Umbilical cord (tissue), 2 donors: ENCODE measurements at places on chromosomes 1 and 21.

- DNase-seq: no peak
These were observed 410.1 kb upstream of the PLXNA2 start for GRCh38 chr1:208654241-208654640.

- DNase-seq: peak; percentile 72
These were observed 259.8 kb downstream of the LMO4 start for GRCh38 chr1:87588495-87588894.

- DNase-seq: no peak
These were observed 69.9 kb upstream of the IGSF21 start for GRCh38 chr1:18037651-18038050.

DNA sequence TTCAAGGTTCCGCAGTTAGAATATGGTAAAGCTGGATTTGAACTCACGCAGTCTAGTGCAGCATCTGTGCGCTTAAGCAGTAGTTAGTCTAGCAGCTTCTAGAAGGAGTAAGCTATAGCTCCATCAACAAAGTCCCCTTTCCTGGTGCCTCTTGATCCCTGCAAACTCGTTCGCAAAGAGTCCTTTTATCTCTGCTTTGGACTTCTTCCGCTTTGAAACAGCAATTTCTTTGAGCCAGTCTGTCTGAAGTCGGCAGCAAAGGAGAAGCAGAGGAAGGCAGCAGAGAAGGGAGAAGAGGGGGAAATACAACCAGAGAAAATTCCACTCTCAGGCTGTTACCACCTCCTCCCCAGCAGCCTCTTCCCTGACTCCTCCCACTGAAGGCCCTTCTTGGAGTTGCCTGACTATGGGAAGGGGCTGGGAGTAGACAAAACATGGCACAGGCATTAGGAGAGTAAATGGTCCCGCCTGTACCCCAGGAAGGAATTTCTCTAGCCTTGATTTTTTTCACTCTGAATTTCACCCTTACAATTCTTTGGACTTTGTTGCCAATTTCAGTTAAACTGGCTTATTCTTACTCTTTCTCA is 25.9 kb downstream of the HSD3B2 start:
- DNase-seq: peak; percentile 76

DNA sequence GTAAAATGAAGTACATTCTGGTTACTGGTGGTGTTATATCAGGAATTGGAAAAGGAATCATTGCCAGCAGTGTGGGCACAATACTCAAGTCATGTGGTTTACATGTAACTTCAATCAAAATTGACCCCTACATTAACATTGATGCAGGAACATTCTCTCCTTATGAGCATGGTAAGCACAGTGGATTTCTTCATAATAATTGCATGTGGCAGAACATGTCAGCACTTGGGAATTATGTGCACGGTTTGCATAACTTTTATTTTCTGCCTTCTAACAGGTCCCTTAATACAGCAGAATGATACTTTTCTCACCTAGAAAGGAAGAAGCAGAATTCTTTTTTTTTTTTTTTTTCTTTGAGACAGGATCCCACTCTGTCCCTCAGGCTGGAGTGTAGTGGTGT is 3.8 kb downstream of the CTPS1 start:
- no peak for DNase-seq

GRCh38 chr1:188281921-188282320 is 1453.2 kb downstream of the PLA2G4A start:
- DNase-seq: peak; percentile 13

GRCh38 chr1:202247837-202248795 is 54.5 kb downstream of the LGR6 start:
- no peak for DNase-seq

GRCh38 chr1:15455522-15455921 is 1.0 kb upstream of the CELA2A start:
- DNase-seq: no peak

DNA sequence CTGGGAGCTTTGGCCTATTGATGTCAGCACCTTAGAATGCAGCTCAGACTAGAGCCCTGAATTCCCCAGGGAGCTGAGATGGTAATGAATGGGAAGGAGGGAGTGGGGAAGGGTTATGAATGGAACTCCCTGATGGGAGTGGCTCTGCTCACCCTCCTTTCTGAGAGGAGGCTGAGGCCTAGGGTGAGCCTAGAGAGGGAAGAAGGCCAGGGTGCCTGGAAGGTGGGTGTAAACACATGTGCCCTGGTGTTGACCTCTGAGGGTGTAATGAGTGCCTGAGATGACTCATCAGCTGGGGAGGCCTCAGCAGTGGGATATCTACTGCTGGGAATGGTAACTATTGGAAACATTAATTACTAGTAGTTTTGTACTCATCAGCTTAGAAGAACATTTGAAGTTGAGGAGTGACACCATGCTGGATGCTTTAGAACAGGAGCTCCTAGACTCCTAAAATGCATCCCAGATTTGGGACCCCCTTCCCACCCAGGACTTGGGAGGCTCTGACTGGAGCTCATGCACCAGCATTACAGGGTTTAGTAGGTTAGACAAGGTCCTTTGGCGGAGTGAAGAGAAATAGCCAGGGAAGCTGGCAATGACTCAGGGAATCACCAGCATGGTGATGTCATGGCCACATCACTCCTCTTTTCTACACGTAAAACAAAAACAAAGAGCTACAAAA is 16.0 kb upstream of the PIGV start:
- peak; percentile 73 for DNase-seq

GRCh38 chr1:53582211-53583020 is 123.2 kb downstream of the DMRTB1 start:
- no peak for DNase-seq

DNA sequence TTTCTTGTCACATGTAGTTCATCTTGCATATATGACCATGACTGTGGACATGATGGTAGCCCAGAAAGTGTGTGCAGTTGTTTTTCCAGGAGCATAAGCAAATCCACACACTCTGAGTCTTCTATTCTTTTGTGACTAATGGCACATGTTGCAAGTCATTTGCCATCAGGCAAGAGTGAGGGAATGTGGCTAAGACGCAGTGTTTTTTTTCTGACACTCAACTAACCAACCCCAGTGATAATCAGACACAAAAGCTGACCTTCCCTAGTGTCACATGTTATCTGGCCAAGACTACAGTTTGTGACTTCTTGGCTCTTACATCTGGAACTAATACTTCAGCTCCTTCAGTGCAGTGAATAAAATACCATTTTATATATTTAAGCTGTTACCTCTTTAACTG is 108.8 kb downstream of the ITSN1 start:
- no peak for DNase-seq

DNA sequence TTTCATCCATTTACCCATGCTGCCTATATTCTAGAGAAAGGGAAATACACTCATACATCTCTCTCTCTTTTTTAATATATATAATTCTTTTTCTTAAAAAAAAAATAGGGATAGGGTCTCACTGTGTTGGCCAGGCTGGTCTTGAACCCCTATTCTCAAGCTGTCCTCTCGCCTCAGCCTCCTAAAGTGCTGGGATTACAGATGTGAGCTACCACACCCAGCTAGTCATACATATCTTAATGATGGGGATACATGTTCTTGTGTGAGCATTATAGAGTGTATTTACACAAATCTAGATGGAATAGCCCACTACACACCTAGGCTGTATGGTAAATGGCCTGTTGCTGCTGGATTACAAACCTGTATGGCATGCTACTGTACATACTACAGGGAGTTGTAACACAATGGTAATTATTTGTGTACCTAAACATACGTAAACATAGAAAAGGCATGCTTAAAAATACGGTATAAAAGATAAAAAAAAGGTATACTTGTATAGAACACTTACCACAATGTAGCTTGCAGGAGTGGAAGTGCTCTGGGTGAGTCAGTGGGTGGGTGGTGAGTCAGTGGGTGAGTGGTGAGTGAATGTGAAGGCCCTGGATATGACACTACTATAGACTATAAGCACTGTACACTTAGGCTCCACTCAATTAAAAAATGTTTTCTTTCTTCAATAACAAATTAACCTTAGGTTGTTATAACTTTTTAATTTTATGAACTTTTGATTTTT is 72.9 kb downstream of the IVNS1ABP start:
- DNase-seq: no peak

GRCh38 chr1:6585081-6585722 is 5.4 kb downstream of the ZBTB48 start:
- DNase-seq: no peak

DNA sequence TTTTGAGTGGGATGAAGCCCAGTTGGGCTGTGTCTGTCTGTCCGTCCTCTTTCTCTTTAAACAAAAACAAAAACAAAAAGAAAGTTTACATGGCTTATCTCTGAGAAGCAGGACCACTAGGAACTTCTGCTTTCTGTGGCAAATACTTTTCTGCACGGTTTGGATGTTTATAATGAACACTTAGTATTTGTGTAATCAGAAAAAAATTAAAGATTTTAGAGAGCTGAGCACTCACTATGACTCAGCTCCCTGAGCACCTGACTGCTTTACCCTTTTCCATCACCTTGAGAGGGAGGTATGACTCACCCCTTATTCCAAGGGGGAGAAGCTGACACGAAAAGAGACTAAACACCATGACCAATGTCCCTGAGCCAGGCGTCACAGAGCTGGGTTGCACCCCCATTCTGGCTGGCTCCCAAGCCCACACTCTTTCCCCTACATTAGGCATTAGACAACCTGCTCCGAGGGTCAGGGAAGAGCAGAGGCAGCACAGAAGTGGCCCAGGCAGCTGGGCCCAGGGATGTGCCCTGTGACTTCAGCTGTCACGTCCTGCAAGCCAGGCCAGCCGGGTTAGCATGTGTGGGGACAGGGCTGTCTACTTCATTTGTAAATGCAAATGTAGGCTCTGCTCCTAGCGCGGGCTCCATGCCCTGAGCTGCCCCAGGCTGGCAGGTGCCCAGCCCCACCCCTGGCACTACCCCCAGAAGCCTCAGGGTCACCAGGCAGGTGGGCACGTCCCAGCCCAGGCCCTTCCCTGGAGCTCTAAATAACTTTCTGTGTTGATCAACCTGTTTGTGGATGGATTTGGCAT is 30.4 kb downstream of the RAP1GAP start:
- DNase-seq: no peak

GRCh38 chr1:53599481-53599880 is 139.5 kb downstream of the GLIS1 start:
- no peak for DNase-seq

GRCh38 chr1:199399996-199400724 is 627.4 kb upstream of the NR5A2 start:
- no peak for DNase-seq

- DNase-seq: no peak
These were observed 116.0 kb downstream of the CASZ1 start for GRCh38 chr1:10680487-10680886.

DNA sequence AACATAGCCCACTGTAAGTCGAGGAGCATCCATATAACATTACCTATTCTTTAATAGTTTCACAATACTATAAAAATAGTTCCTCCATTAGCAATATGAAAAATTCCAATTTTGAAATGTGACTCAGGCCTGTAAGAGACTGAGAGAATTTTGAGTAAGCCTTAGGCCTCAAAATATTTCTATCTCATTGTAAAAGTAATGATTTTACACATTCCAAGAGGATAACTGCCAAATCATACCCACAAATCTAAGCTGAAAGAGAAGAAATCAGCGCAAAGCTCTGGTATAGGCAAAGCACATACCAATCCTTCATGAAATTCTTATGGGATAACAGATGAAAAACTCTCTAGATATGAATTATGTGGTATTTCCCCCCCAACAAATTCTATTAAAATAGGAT is 144.1 kb downstream of the CDC42BPA start:
- DNase-seq: peak; percentile 82

- peak; percentile 75 for DNase-seq
These were observed 8.7 kb upstream of the MDM4 start for GRCh38 chr1:204507317-204508105.

- no peak for DNase-seq
These were observed 1357.7 kb downstream of the NCAM2 start for GRCh38 chr21:22355949-22356348.

- DNase-seq: no peak
These were observed 19.7 kb upstream of the MX1 start for GRCh38 chr21:41406340-41406739.

- DNase-seq: no peak
These were observed 57.1 kb upstream of the COL18A1 start for GRCh38 chr21:45347712-45348499.

GRCh38 chr1:160284782-160285344 is at the start of gene PEX19:
PEX19 (minus strand) TSS chr1:160285133; CDS start chr1:160285124, 9 bp downstream.
- DNase-seq: peak; percentile 96

- DNase-seq: peak; percentile 59
These were observed 33.4 kb downstream of the QSOX1 start for GRCh38 chr1:180188091-180188506.

DNA sequence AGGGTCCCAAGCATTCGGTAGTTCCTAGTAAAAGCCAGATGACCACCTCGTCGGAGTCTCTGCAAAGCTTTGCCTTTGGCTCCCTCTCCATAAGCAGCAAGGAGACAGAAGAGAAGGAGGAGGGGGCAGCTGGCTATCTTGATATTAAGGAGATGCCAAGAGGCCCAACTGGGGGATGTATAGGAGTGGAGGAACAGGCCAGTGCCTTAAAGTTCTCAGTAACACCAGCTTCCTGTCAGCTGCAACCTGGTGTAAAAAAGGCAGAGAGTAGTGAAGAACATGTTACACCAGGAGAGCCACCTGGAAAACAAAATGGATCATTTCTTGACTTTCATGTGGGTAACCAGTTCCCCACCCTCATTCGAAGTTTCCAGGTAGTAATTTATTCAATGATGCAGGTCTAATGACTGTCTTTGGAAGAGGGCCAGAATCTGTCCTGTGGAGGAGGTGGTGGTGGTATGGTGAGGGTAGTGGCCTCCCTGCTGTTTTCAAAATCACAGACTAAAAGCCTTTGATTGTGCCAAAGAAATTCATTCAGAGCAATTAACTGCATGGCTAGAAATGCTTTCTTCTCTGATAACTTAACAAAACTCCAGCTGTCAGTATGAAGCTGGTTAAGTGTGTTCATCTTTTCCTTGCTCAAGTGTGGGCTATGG is 27.3 kb downstream of the TMEM200B start:
- no peak for DNase-seq

GRCh38 chr1:66954208-66954607 is 29.4 kb downstream of the MIER1 start:
- no peak for DNase-seq

- no peak for DNase-seq
These were observed 535.8 kb upstream of the DAB1 start for GRCh38 chr1:57959531-57960241.

- DNase-seq: no peak
These were observed 802.1 kb downstream of the PLA2G4A start for GRCh38 chr1:187630653-187631380.

DNA sequence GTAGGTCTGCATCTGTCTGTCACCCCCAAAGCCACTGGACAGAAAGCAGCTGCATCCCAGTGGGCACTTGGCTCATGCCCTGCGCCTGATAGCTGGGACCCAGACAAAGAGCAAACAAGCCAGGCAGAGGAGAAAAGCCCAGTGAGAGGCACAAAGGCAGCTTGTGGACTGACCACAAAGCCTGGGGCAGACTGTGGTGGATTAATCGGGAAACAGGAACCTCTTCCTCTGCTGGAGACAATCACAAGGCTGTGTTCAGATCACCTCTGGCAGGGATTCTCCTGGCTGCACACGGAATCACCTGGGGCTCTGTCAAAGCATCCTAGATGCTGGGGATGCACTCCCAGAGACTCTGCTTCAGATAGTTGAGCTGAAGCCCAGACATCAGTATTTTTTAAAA is 15.2 kb upstream of the GJB5 start:
- no peak for DNase-seq

- no peak for DNase-seq
These were observed 4.6 kb downstream of the COLGALT2 start for GRCh38 chr1:184032930-184033418.

- DNase-seq: no peak
These were observed 10.0 kb downstream of the NHLH2 start for GRCh38 chr1:115830963-115831362.
